ENCODE measurements at places on chromosomes 5 and 9. TPM values are rescaled to one million over a fixed set of nuclear protein-coding genes. Genes with fewer than 3 reads are reported as not detected.

GRCh38 chr9:136584934-136585333 lies 39.1 kb upstream of the NOTCH1 start:
- no peak overlapping the region for H3K4me3 ChIP-seq
- peaks cover 5% of the 10 kb centered on the region for H3K27me3 ChIP-seq
- no peak for DNase-seq
- peaks cover 10% of the 10 kb centered on the region for H3K4me1 ChIP-seq

Gene PSD2
- total RNA-seq: 2.3 TPM

- H3K4me1 ChIP-seq: peaks cover 8% of the 10 kb centered on the region
- H3K36me3 ChIP-seq: no peaks in the 10 kb centered on the region
- no peak overlapping the region for H3K27ac ChIP-seq
- no peak for DNase-seq
These were observed 65.1 kb downstream of the ANKRD55 start for GRCh38 chr5:56168066-56168478.

DNA sequence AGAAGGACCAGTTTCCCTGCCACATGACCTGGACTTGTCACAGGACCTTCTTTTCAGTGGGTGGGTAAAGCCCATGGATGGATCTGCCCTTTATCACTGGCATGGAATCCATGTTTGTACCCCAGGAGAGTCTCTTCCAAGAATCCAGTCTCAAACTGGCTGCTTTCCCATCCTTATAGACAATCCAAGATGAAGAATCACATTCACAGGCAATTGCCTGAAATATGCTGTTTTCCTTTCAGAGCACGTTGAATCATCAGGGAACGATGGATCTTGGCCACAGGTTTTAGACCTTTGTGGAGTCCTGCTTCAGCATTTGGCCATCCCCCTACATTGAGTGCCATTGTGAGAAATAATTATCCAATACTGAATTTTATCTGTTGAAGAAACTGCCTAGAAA lies 319.8 kb downstream of the ASTN2 start:
- no peak overlapping the region for H3K27ac ChIP-seq
- H3K36me3 ChIP-seq: no peaks in the 10 kb centered on the region
- peaks cover 17% of the 10 kb centered on the region for H3K4me1 ChIP-seq
- no peak overlapping the region for H3K4me3 ChIP-seq
- DNase-seq: no peak
- peaks cover 1% of the 10 kb centered on the region for H3K27me3 ChIP-seq

- H3K4me1 ChIP-seq: peaks cover 6% of the 10 kb centered on the region
- H3K27ac ChIP-seq: no peak overlapping the region
- H3K27me3 ChIP-seq: peaks cover 2% of the 10 kb centered on the region
- DNase-seq: no peak
- H3K4me3 ChIP-seq: no peak overlapping the region
These were observed 51.1 kb upstream of the SH3PXD2B start for GRCh38 chr5:172505403-172505759.

DNA sequence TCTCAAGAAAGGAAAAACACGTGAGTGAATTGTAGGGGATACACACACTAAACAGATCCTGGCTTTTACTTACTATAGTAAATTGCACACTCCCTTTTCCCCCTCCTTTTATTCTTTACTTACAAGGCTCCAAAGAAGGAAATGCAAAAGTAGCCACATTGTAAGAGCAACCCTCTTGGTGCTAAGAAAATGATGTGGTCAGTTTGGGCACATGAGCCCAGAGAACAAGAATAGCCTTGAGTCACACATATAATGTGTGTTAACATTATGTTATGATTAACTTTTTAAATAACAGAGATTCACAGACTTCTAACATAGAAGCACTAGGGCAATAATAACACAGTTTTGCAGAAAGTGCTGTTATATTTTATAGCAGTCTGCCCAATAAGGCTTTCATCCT lies 48.5 kb downstream of the PCSK5 start:
- no peaks in the 10 kb centered on the region for H3K27me3 ChIP-seq
- H3K4me3 ChIP-seq: no peak overlapping the region
- no peaks in the 10 kb centered on the region for H3K36me3 ChIP-seq
- peak overlapping the region; percentile 49 for H3K27ac ChIP-seq
- H3K4me1 ChIP-seq: peaks cover 3% of the 10 kb centered on the region

DNA sequence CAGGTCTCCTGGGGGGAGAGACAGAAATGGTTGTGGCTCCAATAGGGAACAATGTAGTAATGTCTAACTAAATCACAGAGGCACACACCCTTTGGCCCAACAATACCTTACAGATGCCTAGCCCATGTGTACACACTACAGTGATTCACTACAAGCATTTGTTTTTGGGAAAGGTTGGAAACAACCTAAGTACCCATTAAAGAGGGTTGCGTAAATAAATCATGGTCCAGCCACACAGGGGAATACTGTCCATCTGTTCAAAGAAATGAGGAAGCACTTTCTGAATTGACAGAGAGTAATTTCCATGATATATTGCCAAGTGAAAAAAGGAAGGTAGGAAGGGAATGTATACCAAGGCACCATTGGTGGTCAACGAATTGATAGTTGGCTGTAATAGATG lies 22.0 kb upstream of the GTF3C5 start:
- H3K27me3 ChIP-seq: peaks cover 9% of the 10 kb centered on the region
- H3K36me3 ChIP-seq: no peaks in the 10 kb centered on the region
- DNase-seq: no peak
- H3K27ac ChIP-seq: peak overlapping the region; percentile 71

DNA sequence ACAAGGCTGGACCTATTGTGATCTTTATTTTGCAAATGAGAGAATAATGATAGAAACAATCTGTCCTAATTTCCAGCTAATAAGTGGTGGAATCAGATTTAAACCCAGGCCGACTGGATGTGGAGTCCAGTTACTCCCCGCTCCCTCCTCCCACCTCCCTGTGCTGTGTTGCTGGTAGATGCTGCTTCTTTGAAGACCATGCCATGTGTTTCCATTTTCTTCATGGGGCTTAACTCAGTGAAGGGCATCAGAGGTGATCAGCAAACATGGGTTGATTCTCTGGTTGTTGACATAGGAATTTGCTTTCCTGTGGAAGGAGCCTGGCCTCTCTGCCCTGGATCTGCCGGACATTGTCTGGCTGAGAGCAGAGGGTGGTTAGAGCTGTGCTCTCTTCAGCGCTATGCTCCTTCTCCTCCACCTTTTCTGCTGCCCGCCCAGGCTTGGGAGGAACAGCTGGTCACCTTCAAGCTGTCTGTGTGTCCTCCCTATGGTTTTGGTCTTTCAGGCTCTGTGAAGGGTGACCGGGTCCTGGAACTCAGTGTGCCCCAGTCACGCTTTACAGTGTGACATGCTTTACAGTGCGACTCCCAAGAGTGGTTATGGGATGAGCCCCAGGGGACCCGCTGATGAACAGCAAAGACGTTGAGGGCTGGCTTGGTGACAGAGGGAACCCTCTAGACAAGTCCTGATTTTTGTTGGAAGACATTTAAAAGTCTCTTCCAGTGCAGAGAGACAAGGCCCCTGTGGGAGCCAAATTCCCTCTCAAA lies 68.4 kb upstream of the RPS23 start:
- peak; percentile 24 for DNase-seq
- H3K27me3 ChIP-seq: no peaks in the 10 kb centered on the region
- no peaks in the 10 kb centered on the region for H3K36me3 ChIP-seq

GRCh38 chr9:123081824-123082223 lies 48.4 kb downstream of the GPR21 start:
- H3K4me3 ChIP-seq: no peak overlapping the region
- H3K27me3 ChIP-seq: no peaks in the 10 kb centered on the region
- no peaks in the 10 kb centered on the region for H3K4me1 ChIP-seq
- no peak overlapping the region for H3K27ac ChIP-seq
- DNase-seq: no peak
- no peaks in the 10 kb centered on the region for H3K36me3 ChIP-seq

Gene PRDM9
- not detected for total RNA-seq

Gene ZDHHC11B
- 42.8 TPM for total RNA-seq

GRCh38 chr5:169499990-169500505 lies 83.5 kb upstream of the SPDL1 start:
- H3K36me3 ChIP-seq: no peaks in the 10 kb centered on the region
- no peak overlapping the region for H3K4me3 ChIP-seq
- no peak overlapping the region for H3K27ac ChIP-seq
- H3K4me1 ChIP-seq: no peaks in the 10 kb centered on the region

GRCh38 chr9:23606107-23606506 lies 219.9 kb downstream of the ELAVL2 start:
- no peak for DNase-seq
- no peak overlapping the region for H3K27ac ChIP-seq
- H3K27me3 ChIP-seq: peaks cover 8% of the 10 kb centered on the region
- H3K36me3 ChIP-seq: peaks cover 37% of the 10 kb centered on the region
- H3K4me3 ChIP-seq: no peak overlapping the region

Gene PCDHAC2
- total RNA-seq: 6.0 TPM

- H3K27ac ChIP-seq: no peak overlapping the region
- no peaks in the 10 kb centered on the region for H3K36me3 ChIP-seq
- H3K4me3 ChIP-seq: no peak overlapping the region
- H3K4me1 ChIP-seq: peaks cover 9% of the 10 kb centered on the region
These were observed 137.0 kb downstream of the COL23A1 start for GRCh38 chr5:178453224-178453623.

GRCh38 chr5:39670391-39670790 lies 245.6 kb upstream of the DAB2 start:
- no peaks in the 10 kb centered on the region for H3K27me3 ChIP-seq
- H3K36me3 ChIP-seq: no peaks in the 10 kb centered on the region
- no peak overlapping the region for H3K4me3 ChIP-seq
- no peak overlapping the region for H3K27ac ChIP-seq

GRCh38 chr5:142472306-142472951 lies 147.6 kb upstream of the SPRY4 start:
- H3K27ac ChIP-seq: no peak overlapping the region
- no peak overlapping the region for H3K4me3 ChIP-seq
- no peaks in the 10 kb centered on the region for H3K36me3 ChIP-seq
- no peaks in the 10 kb centered on the region for H3K27me3 ChIP-seq

All from glutamatergic neuron (in vitro differentiated cells).